ENCODE measurements at places on chromosomes 3 and 15.

DNA sequence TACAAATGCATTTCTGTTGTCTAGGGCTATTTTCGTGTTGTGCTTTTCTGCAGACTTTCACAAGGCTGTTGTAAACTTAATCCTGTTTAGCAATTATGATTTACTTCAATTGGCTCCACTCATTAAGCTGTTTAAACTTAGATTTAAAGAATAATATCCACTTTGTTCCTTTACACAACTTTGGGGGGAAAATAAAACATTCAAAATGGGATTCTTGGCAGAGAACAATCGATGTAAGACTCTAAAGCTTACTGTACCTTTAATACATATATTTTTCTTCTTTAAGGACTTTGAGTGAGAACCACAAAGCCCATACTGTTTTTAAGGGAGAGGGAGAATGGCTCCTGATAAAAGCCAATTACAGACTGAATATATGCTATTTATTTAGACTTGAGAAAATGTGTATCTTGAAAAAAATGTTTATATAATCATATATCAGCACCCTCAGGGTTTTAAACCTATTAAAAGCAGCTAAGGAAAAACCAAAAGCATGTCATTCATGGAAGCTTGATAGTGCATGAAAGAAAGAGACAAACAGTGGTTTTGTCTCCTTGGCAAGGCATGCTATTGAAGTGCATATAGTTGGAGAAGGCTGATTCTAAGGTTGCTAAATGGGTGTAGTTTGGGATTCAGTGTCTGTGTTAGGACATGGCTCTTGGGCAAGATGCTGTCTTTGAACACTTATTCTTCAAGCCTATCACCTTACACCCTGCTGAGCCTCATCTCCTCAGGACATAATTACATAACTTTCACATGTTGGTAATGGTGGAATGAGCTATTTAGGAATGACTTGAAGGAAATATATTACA is 293.4 kb upstream of the TBC1D5 start:
- DNase-seq = no peak

GRCh38 chr3:123080864-123081562 is 14.2 kb downstream of the PDIA5 start:
- DNase-seq = no peak

- DNase-seq = no peak
These were observed 91.3 kb upstream of the SLC25A36 start for GRCh38 chr3:140850210-140850955.

DNA sequence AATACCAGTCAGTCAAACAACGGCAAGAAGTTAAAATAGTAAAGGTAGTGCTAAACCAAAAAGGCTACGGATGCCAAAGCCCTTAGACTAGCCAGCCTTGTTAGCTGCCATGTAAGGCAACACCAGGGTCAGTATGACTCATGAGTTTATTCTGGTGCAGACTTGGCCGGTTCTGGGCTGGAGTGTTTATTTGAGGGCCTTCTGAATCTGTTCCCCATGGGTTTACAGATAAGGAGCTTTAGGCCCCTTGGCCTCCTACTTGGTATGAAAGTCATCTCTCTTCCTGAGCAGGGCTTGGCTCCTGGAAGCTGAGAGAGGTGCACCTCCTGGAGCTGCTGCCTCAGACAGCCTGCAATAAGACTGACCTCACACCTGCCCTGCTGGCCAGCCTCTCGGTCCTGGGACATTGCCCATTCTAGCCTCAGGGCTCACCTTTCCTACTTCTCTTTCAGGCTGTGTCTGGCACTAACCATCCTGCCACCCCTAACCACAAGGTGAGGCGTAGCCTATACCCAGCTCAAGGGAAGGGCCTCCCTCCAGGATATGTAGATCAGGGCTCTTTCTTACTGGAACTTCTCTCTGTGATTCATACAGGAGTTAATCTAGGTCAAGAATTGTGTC is 10.4 kb upstream of the RTP1 start:
- DNase-seq = no peak

DNA sequence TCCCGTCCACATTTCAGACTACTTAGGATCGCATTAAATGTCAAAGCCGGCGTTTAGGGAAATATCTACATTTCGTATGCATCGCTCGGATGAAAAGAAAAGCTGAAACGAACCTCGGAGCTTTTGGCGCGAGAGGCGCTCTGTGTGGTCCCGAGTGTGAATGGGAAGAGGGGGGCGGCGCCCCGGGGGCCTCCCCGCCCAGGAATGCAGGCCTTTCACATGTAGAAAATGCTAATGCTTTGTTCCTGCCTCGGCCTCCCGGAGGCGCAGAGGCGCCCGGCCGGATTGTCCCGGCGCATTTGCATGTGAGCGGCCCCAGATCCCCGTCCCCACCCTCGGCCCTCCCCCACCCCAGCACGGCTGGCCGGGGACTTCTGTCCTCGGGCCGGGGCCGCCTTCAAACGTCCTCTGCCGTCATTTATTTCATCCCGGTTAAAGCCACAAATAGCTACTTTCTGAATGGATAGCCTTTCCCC is 37.0 kb upstream of the TRIM71 start:
- no peak for DNase-seq
